Stimulated activated CD8-positive, alpha-beta memory T cell treated with anti-CD3 and anti-CD28 coated beads, Interleukin-15, amount 100 ng/mL, for 1 hour (primary cell): ENCODE measurements at places on chromosomes 2 and 18.

- DNase-seq: no peak
These were observed 38.5 kb downstream of the NPHP1 start for GRCh38 chr2:110166266-110166665.

DNA sequence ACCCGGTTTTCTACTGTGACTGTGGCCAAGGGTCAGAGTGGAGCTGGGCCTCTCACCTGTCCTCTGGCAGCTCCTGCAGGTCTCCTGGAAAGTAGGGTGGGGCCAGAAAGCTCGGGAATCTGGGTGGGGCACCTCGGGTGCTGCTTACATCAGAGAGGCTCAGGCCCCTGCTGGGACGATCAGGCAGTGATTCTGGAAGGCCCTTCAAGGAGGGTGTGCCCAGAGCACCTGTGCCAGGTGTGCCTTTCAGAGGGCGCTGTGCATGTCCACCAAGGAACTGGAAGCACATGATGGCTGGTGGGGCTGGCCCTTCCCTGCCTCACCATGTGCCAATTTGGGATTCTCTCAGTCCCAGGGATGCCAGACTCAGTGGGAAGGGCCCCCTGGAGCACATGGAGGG is 44.0 kb downstream of the ATP6V1C2 start:
- no peak for DNase-seq

- no peak for DNase-seq
These were observed 240.3 kb downstream of the LRATD1 start for GRCh38 chr2:14872779-14873325.

DNA sequence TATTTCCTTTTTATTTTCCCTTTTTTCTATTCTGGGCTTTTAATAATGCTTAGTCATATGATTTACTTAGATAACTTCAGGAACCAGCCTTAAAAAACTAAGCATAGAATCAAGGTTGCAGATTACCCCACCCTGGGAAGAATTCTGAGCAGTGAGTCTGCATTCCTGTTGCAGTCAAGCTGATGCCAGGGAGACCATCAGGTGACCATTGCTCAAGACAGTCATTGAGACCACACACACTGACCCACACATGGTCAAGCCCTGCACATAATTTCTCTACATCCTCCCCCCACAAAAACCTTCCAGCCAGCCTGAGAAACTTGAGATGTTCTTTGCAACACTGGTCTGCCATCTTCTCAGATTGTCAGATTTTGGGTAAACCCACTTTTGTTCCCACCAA is 83.9 kb downstream of the SH3YL1 start:
- no peak for DNase-seq

- DNase-seq: no peak
These were observed 178.3 kb upstream of the DSEL start for GRCh38 chr18:67694787-67695186.

GRCh38 chr2:70948337-70949003 is 12.8 kb downstream of the ATP6V1B1 start:
- DNase-seq: peak; percentile 66

DNA sequence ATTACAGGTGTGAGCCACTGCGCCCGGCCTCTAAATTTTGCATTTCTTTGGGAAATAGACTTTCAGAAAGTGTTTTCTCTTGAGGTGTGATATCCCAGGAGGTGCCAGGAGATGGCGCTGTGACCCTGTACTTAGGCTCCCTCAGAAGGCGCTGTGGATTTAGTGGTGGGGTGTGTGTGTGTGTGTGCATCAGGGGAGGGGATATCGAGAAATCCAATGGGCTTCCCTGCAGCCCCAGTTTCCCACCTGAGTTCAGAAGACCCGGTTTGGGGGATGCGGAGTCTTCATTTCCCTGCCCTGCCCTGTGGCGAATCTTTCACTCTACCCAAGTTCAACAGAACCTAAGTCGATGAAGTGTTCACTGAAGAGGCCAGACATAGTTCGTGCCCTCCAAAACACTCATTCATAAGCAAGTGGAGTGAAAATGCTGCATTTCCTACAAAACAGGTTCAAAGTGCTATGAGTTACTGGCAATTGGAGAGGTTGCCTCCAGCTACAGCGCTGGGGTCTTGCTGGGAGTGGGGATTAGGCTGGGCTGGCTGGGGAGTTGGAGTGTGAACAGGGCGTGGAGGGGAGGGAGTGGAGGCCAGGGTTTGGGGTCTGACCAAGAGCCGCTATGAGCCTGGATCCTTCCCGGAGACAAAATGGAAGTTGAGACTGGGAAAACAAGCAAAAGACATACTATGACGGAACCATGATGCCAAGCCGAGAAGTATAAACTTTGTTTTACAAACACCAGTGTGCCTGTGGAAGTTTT is 6.5 kb upstream of the WNT6 start:
- peak; percentile 63 for DNase-seq

- no peak for DNase-seq
These were observed 175.2 kb downstream of the TGIF1 start for GRCh38 chr18:3624935-3625741.

DNA sequence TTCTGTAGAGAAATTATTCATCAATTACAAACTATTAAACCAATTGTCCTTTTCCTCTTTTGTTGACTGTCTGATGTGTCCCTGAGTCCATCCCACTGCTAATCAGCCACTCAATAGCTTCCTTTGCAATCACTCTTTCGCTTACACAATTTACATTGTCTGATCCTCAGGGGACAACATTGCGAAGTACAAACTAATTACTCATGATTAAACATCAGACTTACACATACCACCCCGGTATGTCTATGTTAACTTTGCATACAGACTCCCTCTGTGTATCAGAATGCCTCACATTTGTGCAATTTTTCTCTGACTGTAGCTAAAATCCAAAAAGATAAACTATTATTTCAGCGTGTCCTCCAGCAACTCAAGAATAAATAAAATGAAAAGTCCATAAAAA is 264.4 kb upstream of the REV1 start:
- no peak for DNase-seq

GRCh38 chr2:30628341-30628740 is 178.9 kb downstream of the CAPN13 start:
- no peak for DNase-seq

GRCh38 chr2:121284463-121285449 is at the start of gene TFCP2L1:
Gene TFCP2L1, minus strand, starts transcription at chr2:121285202. Its CDS starts 93 bp downstream, at chr2:121285109.
- no peak for DNase-seq
